ENCODE measurements at places on chromosomes 6 and 20.

GRCh38 chr6:136779682-136780081 lies 12.6 kb downstream of the MAP3K5 start:
- no peak for DNase-seq

GRCh38 chr6:81373414-81373813 lies 379.1 kb downstream of the TENT5A start:
- no peak for DNase-seq

DNA sequence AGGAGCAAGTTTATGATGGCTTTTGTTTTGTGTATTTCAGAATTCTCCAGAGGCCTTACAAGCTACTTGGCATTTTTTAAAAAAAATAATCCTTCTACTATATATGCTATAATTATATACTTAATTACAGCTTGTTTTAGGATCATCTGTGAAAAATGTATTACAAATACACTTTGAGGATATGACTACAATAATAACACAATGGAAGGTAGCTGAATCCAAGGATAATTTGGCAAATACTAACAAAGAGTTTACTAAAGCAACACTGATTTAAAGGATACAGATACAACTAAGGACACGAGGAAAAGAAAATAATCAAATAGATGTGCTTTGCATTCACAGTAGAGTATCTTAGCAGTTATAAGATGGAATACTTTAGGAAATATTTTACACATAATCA lies 381.9 kb upstream of the CITED2 start:
- DNase-seq = no peak

- no peak for DNase-seq
Measured at GRCh38 chr6:75109022-75109421, 96.8 kb downstream of the COL12A1 start.

DNA sequence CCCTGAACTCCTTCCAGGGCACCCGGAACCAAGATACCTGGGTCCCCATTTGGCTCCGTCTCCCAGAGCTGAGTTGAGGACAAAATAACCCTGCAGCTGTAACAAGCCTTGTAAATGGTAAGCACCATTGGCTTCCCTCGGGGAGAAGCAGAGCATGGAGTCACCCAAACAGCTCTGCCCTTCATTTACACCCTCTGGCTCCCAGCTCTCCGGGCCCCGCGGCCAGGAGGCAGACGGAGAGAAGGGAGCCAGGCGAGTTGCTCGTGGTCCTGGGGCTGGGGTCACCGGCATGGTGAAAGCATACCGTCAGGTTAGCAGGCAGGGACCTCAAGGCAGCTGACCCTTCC lies 2.1 kb downstream of the TFEB start:
- DNase-seq = no peak

- peak; percentile 20 for DNase-seq
Measured at GRCh38 chr6:138007014-138007472, 100.2 kb downstream of the PERP start.

GRCh38 chr20:25032478-25033264 lies 25.3 kb downstream of the ACSS1 start:
- no peak for DNase-seq

GRCh38 chr6:157656437-157656997 lies 166.5 kb upstream of the SNX9 start:
- DNase-seq = no peak

GRCh38 chr6:136383268-136383937 lies 93.8 kb upstream of the BCLAF1 start:
- DNase-seq = no peak

DNA sequence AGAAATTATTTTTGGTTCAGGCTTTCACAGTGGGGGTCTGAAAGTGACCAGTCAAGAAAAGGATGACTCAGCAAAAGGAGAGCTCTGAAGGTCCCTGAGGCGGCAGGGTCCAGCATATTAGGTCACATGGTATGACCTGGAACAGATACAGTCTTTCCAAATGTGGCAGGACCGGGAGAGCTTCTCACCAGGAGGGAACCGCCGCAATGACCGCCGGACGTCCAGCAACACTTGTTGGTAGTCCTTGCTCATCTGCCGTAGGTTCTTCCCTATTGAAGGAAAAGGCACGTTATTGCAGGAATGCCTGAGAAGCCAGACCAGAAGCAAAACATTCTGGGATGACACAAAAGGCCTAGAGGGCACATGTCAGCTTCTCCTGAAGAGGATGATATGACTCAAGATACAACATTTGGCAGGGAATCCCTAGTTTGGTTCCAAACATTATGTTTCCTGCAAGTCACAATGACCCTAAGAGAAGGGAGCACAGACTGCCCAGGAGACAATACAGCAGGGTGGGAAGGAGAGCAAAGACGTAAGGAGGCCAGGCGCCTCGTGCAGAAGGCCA lies 17.4 kb downstream of the TBC1D20 start:
- no peak for DNase-seq

DNA sequence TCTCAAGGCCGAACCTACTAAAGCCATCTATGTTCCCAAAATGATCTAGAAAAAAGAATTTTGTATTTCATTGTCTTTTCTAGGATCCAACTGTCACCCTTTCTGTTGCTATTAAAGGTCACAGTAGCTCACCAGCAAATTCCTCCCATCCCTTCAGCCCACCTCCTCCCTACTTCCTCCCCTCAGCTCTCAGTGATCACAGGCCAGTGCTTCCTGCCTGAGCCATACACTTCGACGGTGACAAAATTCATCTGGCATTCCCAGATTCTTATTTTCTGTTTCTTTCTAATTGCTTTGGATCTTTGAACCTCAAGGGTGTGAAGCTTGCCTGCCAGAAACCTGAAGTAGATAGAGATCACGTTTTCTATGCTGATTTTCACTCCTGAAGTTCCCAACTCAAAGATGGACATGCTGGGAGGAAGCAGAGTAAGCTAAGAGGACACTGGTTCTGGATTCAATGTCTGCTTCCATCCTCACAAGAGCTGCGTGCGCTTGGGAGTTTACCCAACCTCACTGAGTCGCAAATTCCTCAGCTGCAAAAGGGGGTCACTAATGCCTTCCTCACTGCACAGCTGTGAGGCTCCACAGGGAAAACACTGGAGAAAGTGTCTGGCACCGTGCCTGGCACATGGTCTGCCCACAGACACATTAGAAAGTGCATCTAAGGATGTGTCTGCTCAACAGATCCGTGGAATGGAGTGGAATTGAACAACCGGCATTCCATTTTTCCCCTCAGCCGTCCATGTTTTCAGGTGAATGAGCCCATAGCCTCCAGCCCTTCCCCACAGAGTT lies 34.5 kb downstream of the MDGA1 start:
- no peak for DNase-seq

- DNase-seq = no peak
Measured at GRCh38 chr6:23348185-23348584, 777.8 kb upstream of the NRSN1 start.

DNA sequence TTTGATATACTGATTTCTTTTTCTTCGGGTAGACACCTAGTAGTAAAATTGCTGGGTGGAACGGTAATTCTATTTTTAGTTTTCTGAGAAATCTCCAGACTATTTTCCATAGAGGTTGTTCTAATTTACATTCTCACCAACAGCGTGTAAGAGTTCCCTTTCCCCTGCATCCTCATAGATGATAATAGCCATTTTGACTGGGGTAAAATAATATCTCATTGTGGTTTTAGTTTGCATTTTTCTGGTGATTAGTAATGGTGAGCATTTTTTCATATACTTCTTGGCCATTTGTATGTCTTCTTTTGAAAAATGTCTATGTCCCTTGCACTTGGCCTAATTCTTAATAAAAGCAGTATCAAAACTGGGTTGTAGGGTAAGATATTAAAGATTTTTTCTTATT lies 148.9 kb upstream of the SIM1 start:
- no peak for DNase-seq

DNA sequence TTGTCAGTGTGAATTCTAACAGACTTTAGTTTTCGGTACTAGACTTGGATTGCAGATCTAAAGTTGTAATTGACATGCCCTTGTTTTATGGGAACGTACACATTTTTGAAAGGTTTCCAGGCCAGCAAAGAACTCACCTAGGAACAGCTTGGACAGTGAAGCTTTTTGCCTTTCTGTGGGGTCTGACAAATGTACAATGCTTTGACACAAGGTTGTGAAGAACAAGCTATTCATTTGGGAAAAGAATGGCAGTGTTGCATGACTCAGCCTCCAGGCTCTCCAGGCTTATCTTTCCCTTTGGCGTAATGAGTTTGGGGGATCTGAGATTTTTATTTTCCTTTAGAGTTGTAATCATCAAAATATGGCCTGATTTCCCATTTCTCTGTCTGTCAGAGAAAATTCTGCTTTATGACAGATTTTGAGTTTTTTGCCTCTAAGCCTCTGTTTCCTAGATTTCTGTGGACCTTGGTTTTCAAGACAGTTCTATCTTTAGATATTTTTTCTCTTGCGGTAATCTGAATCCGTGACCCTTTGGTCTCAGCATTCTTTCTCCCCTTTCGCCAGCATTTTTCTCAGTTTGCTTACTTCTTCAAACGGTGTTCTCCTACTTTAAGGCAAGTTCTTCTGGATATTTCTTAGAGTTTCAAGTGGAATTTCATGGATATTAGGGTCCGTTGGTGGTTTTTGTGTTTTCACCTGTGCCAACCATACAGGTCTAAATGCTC lies 221.0 kb downstream of the ADGB start:
- no peak for DNase-seq

DNA sequence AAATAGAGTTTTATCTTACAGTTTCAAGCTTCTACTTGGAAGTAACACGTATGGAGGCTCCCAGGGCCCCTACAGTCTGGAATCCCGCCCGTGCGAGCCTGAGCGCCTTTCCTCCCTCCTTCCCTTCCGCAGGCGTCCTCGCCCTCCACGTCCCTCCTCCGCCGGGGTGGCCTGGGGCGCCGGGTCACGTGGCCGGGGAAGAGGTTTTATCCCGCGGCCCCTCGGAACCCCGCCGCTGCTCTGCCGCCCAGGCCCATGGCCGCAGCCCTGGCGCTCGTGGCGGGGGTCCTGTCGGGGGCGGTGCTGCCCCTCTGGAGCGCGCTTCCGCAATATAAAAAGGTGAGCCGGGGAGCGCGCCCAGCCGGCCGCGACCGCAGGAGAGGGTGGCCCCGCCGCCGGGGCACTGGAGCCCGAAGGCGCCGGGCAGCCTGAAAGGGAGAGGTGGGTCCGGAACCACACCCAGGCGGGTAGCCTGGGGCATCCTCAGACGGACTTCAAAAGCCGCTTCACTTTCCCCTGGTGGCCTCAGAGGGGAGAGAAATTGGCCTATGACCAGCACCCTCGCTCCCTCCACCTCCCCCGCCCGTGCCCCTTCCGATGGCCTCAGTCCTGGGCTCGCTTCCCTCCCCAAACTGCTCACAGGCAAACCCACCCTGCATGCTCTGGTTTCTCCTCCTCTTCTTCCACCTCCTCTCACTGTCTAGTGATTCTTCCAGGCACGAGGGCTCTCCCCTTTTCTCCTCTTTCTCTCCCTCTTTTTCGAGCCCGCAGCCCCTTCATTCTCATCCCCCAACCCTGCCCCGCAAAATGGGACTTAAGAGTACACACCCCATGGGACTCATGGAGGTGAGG lies at the start of gene CLPSL2:
CLPSL2 (plus strand) TSS at position 235 of the 852 bp plus-strand sequence; CDS start at position 256, 21 bp downstream.
- no peak for DNase-seq

DNA sequence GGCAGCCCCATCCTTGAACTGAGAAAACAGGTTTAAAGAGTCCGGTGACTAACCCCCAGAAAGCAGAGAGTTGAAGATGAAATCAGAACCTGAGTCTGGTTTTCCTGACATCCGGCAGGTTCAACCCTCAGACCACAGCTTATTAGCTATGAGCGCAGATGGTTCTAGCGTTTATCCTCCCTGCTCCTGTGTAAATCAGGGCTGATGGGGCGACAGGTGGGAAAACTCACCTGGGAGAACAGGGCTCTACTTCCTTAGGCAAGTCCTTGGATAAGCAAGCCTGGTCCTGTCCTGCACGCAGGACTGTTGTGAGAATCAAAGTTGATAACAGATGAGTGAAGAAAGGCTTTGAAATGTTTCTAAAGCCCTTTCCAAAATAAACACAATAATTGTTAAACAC lies 31.4 kb downstream of the GHRH start:
- DNase-seq = no peak

- no peak for DNase-seq
Measured at GRCh38 chr6:136751522-136751956, 40.7 kb downstream of the MAP3K5 start.

DNA sequence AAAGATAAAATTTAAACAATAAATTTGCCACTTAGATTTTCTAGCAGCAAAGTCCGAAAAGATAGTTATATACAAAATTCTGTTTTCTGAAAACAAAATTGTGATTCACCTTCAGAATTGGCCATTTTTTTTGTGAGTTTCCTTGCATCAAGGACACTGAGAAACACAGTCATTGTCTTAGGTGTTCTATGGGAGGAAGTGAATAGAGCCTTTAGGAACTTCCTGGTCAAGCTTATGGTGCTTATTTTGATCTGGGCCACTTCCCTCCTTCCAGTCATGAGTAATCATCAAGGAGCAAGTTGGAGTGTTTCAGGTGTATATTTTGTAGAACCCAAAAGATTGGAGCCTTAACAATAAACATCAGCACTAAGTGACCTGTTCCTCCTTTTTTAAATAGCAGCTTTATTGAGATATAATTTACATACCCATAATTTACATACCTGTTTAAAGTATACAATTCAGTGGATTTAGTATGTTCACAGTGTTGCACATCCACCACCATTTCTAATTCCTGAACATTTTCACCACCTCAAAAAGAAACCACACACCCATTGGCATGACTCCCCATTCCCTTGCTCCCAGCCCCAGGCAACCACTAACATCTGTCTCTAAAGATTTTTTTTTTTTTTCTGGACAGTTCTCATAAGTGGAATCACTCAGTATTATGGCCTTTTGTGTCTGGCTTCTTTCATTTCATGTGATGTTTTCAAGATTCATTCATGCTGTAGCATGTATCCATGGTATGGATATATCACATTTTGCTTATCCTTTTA lies 17.6 kb downstream of the TMEM74B start:
- no peak for DNase-seq

DNA sequence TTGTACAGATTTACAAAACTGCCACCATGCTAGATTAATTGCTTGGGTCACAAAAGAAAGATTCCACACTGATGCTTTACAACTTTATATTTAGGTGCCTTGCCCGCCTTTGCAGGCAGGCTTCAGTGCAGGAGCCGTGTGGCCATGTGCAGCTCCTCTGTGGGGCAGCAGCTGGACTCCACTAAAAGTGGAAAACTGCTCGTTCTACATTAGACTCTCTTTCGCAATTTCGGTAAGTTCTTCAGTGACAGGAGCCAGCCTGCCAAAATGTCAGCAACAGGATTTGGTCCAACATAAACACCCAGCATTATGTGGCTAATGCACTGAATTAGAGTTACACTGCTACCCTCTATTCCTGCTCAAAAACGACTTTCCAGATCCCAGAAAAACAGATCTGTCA lies 174.4 kb upstream of the KCNK16 start:
- DNase-seq = no peak
